ENCODE measurements at places on chromosomes 5 and 9.

GRCh38 chr5:180816608-180817534 lies 14.3 kb upstream of the MGAT1 start:
- no peak for DNase-seq

GRCh38 chr9:104743376-104743985 lies 4.0 kb upstream of the NIPSNAP3A start:
- peak; percentile 58 for DNase-seq

GRCh38 chr5:135234242-135234641 lies 164.8 kb downstream of the MACROH2A1 start:
- no peak for DNase-seq

DNA sequence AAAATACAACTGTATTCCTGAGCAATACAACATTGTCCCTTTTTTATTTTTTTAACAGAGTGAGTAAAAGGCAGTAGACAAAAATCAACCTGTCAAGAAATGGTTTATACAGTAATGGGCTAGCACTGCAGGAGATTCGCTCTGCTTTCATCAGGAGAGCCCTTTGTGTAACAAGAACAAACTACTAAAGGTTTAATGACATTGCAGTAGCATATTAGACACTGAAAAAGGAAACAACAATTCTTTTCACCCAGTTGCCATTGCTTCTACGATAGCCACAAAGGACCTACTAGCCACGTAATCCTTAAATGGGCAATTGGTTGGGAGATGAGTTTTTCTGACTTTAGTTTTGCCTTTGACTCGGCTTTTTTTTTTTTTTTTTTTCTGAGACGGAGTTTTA lies 319.8 kb upstream of the TRPM3 start:
- no peak for DNase-seq

Data from NCI-H446 (cell line).